ENCODE measurements at places on chromosomes 11 and 22.

- no peak for DNase-seq
Observed at GRCh38 chr11:33941637-33942160, 49.8 kb upstream of the LMO2 start.

DNA sequence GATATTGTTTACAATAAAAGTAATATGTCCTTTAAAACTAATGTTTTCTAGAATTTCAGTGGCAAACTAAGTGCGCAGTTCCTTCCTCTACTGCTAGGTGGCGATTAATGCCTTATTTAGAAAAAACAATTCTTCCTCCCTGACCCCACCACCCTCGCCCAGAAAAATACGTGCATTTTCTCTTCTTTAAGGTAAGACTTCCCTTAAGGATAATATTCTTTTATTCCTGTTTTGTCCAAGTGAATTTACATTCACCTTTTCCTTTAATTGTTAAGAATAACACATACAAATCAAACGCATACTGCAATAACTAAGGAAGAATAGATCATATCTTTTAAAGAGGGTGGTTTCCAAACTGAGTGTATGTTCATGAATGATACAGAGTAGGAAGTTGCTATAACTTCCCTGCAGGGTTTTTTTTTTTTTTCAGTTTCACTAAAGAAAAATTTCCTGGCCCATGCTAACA, 17.0 kb upstream of the PSMA1 start:
- peak; percentile 75 for DNase-seq

GRCh38 chr11:111399187-111400031, 20.3 kb upstream of the POU2AF1 start:
- DNase-seq = no peak

DNA sequence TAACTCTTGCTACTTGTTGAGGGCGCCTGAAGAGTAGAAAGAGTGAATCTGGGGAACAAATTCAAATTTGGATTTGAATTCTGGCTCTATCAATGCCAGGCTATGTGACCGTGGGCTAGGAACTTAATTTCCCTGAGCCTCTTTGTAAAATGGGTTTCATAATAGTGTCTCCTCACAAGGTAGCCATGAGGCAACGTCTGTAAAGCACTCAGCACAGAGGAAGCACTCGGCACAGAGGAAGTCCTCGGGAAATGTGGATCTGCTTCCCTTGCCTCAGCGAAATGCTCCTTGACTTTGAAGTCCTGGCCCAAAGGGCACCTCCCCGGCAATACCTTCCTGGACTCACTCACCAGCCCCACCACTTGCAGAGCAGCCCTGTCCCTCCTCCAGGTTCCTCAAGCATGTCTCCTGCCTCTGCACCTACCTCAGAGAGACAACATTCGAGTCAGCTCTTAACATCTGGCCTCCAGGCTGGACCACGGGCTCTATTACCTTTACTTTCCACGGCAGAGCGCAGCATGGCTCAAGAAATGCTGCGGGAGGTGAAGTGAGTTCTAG, 17.7 kb downstream of the CD6 start:
- peak; percentile 13 for DNase-seq

DNA sequence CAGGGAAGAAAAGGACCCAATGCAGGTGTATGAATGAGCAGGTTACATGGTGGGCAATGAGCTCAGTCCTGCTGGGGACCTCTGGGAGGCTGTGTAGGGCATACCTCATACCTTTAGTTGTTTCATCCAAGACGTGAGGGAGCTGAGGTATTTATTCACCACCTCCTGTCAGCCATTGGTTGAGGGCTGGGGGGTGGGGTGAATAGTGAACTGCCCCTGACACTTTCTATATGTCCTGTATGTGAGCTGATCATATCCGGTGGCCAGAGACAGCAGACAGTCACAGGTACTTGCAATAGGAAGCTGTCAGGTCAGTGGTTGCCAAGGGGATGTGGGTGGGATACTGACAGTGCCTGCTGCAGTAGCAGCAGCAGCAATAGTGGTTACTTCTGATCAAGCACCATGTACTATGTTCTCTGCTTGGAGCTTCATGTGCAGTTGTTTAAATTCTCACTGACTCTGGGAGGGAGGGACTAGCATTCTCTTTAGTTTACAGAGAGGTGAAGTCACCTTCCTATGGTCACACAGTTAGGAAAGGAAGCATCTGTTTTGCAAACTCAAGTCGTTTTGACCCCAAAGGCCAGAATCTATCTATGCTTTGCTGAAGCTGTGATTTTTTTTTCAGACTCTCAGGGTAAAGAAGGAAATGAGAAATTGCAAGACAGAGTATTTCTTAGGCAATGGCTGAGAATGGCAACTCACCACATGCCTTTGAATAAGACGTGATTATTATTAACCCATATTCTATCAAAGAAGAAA, 54.0 kb downstream of the MIAT start:
- DNase-seq = peak; percentile 10
